Sciatic nerve (tissue), 2 donors: ENCODE measurements at places on chromosomes 7 and 10. TPM values are rescaled to one million over a fixed set of nuclear protein-coding genes. Genes with fewer than 3 reads are reported as not detected.
A peak's percentile ranks its signal among the peaks of the same experiment; 100 is the strongest.

DNA sequence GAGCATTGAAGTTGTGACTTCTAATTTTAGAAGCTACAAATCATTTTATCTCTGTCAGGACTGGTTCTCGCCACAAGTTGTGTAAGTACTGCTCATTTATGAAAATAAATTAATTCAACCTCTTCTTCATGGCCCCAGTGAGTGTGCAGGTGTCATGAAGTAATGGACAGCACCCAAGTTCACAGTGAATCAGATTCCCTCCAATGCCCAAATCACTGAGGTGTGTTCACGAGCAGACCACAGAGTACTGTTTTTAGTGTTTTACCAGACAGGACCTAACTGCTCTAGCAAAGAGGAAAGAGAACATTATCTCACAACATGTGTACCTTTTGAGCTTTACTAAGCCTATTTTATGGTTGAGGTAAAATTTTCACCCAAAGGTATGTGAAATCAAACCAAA lies 980.0 kb downstream of the CNTNAP2 start:
- DNase-seq = no peak

DNA sequence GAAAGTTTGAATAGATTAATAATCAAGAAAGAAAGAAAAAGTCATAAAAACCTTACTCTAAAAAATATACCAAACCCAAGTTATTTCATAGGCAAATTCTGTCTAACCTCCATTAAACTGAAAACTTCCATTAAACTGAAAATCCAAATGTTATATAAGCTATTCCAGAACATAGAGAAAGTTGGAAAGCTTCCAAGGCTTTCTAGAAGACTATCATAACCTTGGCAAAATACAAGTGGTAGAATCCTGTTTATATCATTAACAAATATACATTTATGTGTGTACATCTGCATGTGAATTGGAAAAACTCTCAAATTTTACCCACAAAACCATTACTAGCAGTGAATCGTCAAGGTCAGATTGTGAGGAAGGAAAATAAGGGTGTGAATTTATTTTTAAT lies 23.9 kb downstream of the TEX36 start:
- DNase-seq = no peak

- no peak for DNase-seq
Measured at GRCh38 chr10:26331371-26331770, 106.8 kb upstream of the APBB1IP start.

DNA sequence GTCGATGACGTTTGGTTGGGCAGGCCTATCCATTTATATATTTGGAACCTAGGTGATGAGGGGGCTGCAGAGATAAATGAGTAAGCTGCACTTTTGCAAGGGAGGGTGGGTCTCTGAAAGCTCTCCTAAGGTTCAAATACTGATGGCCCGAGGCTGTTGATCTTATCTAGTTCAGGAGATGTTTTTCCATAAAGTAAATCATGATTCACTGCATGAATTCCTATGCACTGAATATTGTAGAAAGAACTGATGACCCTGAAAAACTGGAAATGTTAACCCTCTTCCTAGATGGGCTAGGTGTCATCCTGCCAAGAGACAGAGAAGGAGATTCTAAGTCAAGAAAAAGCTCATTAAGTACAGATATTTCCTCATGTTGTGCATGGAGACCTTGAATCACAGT lies 459.9 kb downstream of the PLXNA4 start:
- no peak for DNase-seq

GRCh38 chr7:110835218-110835617 lies 255.7 kb upstream of the LRRN3 start:
- DNase-seq = no peak

- peak; percentile 53 for DNase-seq
Measured at GRCh38 chr7:44564606-44565005, 9.1 kb downstream of the DDX56 start.

GRCh38 chr7:151204383-151205032 lies 5.8 kb downstream of the H2BK1 start:
- no peak for DNase-seq

DNA sequence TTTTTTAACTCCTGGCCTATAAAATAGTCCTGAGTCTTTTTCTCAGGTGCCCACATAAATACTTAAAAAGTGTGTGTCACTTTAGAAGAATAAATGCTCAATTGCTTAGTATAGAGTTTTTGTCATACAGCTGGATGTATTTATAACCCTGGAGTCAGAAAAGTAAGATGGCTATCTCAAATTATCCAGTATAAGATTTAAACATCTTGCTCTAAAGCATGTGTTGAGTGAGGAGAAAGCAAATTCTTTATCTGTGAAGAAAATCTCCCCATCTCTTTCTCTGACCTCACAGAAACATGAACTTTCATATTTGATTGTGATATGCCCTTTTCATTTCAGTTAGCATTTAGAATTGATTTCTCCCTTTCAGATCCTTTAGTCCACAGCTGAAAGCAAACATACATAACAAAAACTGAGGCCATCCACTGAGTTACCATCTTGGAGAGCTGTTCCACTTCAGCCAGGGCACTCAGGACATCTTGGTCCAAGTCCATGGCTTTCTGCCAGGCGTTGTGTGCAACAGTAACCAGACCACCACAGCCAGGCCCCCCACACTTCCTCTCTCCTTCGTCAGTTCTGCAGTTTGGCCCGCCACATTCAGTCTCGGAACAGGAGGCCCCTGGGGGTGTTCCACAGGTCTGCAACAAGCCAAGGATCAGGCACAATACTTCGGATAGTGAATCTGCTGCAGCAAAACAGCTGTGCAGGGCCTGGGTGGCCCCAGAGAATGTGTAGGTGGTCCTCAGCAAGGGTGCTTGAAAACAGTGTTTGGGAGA lies 40.9 kb downstream of the DLD start:
- DNase-seq = no peak

Gene CNPY1
- not detected for total RNA-seq

DNA sequence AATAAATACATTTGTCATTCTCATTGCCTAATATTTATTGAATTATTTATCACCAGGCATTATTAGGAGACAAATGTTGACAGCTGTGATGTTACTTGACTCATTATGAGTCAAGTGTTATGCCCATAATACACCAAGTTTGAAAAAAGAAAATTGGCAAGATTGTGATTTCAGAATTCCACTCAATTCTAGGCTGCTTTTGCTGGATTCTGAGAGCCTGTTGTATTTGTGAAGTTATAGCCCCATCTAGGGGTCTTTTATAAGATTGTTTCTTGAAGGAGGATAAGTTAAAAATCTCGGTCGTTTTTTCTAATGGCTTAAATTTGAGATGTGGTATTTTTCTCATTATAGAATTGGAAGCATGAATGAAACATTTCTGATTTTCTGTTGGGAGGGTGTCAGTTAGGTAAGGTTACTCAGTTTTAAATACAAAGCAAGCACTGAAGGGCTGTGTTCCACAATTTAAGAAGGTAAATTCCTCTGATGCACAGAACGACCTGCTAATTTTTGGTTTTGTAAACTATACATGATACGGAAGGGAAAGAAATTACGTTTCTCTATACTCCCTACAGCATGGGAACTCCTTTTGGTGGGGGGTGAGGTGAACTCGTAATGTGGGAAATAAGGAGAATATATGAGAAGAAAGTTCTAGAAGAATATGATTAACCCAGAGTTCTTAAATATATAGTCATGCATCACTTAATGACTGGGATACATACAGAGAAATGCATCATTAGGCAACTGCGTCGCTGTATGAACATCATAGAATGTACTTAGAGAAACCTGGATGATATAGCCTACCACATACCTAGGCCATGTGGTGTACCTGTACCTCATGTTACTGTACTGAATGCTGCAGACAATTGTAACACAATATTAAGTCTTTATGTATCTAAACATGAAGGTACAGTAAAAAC lies 2.6 kb downstream of the STK31 start:
- DNase-seq = no peak

DNA sequence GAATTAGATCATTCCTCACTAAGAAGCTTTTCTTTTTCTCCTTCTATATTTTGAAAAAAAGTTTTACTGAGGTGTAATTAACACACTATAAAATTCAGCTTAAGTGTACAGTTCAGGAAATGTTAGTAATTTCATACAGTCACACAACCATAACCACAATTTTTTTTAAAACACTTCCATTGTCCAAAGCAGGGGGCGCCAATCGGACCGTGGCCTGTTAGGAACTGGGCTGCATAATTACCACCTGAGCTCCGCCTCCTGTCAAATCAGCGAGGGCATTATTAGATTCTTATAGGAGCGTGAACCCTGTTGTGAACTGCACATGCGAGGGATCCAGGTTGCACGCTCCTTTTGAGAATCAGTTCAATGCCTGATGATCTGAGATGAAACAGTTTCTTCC lies 427.1 kb downstream of the TFEC start:
- DNase-seq = no peak

GRCh38 chr7:68185631-68186456 lies 1189.2 kb downstream of the TYW1 start:
- no peak for DNase-seq

Gene RAB18
- total RNA-seq = 96.9 TPM

DNA sequence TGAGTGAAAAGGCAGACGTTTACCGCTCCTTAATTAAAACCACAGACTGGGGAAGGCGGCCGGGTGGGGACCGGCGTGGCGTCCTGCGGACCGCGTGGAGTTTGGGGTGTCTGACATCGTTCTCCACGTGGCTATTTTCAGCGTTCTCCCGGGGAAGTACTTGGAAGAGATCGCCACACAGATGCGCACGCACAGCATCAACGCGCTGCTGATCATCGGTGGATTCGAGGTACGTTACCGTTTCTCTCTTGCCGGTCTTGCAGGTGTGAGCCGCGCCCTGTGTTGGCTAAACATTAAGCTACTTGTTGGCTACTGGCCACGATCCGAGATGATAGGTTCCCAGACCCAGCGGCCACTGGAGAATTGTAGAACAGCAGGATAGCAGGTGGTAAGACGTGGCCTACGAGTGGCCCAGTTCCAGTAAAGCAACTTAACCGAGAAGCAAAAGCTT lies 51.3 kb downstream of the PFKP start:
- no peak for DNase-seq

Gene GJD4
- not detected for total RNA-seq

GRCh38 chr10:21125471-21126228 lies 228.5 kb upstream of the NEBL start:
- DNase-seq = no peak

DNA sequence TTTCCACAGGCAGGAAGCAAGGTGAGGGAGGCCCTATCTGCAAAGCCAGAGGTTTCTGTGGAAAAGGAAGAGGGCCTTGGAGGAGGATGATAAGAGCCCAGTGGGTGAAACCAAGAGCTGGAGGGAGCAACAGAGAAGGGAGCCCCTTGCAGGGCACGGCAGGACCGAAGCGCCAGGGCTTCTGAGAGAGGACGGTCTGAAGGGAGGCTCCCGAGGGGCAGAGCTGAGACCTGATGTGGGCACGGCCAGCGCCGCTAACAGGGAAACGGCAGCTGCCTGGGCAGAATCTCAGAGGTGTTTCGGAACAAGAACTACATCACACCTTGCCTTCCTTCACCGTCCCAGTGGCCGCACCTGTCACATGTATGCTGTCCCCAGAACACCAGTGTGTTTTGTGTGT lies 144.3 kb upstream of the ADARB2 start:
- no peak for DNase-seq

Gene RSPH10B2
- total RNA-seq = 0.89 TPM

Gene OPALIN
- total RNA-seq = not detected

DNA sequence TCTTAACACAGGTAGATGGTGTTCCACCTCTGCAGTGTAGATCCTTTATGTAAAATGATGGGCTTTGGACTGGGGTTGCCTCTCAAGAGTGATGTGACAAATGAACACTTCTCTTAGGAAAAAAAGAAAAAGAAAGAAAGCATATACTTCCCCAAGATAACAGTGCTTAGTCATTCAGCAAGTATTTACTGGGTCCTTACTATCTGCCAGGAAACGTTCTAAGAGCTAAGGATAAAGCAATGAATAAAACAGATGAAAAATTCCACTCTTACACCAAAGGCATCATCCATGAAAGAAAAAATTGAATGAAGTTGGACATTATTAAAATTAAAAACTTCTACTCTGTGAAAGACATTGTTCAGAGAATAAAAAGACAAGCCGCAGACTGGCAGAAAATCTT lies 177.3 kb downstream of the C7orf25 start:
- no peak for DNase-seq

Gene FOXP2
- total RNA-seq = 24.7 TPM

GRCh38 chr7:2022737-2023250 lies 210.0 kb downstream of the MAD1L1 start:
- DNase-seq = no peak

Gene OAT
- 104 TPM for total RNA-seq

DNA sequence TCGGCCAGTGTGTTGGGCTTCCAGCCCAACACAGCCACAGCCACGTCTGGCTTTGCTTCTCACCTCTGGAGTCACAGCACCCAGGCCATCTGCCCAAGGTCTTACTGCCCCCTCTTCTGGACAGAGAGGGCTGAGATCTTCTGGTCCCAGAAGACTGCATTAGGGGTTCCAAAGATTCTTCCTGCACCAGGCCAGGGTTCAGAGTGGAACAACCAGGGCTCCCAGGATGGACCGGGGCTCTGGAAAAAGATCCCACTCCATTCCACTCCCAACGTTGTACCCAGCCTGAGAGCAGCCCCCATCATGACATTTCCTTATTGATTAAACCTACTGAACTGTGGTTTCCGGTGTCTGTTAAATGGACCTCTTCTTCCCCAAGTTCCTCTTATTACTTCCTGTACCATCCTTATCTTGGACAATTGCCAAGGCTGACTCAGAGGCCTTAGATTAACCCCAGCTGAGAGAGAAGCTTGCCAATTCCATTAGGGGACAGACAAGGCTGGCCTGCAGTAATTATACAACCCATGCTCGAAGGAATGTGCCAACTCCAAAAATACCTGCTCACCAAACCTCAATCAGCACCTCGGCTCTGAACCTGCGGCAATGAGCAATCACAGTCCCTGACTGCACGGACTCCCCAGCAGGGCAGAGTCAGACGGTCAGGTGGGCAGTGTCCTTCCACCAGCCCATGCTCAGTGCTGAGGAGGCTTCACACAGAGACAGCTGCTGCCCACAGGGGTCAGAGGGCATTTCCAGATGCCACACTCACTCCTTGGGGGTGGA lies 47.9 kb upstream of the NPFFR1 start:
- DNase-seq = no peak

DNA sequence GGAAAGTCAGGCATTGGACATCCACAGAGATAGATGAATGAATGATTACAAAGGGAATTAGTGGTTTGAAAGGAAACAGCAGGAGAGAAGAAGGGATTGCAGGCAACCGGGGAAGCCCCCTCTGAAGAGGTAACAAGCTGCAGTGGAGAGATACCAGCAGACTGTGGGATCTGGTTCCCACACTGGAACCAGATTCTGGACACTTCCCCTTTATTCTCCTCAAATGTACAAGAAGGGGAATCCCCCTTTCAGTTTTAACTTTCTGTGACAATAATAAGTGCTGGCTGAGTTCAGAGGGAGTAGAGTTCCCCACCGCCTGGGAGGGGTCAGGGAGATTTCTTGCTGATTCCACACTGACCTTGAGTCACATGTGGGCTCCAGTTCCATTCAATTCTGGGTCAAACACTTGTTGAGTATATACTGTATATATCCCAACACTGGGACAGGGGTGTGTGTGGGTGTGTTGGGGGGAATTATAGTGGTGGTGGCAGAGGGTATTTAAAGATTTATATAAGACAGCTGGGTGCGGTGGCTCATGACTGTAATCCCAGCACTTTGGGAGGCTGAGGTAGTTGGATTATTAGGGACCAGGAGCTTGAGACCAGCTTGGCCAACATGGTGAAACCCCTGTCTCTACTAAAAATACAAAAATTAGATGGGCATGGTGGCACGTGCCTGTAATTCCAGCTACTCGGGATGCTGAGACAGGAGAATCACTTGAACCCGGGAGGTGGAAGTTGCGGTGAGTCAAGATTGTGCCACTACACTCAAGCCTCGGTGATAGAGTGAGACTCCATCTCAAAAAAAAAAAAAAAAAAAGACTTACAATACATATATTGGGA lies 16.5 kb upstream of the DDIT4 start:
- no peak for DNase-seq
